Right renal cortex interstitium (tissue), 3 donors: ENCODE measurements at places on chromosomes 2 and 18. TPM values are rescaled to one million over a fixed set of nuclear protein-coding genes. Genes with fewer than 3 reads are reported as not detected.

DNA sequence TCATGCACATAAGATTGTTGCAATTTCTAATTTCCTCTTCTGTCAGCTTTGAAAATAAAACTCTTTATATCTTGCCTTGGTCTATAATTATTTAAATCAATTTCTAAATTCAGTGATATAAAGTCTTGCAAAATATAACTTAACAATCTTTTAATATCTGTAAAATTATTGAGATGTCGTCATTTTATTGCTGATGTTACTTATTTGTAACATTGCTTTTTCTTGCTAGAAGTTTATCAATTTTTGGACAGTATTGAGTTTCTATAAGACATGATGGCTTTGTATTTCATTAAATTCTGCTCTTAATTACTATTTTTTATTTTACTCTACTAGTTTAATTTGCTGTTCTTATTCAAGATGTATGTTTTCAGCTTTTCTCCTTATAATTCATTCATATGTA, 1036.5 kb downstream of the TMEM182 start:
- DNase-seq: no peak

GRCh38 chr2:136183097-136183496, 65.1 kb upstream of the CXCR4 start:
- no peak for DNase-seq

GRCh38 chr18:51884039-51884438, 456.0 kb upstream of the DCC start:
- DNase-seq: no peak

GRCh38 chr2:180978903-180979748, 1.3 kb upstream of the UBE2E3 start:
- no peak for DNase-seq

DNA sequence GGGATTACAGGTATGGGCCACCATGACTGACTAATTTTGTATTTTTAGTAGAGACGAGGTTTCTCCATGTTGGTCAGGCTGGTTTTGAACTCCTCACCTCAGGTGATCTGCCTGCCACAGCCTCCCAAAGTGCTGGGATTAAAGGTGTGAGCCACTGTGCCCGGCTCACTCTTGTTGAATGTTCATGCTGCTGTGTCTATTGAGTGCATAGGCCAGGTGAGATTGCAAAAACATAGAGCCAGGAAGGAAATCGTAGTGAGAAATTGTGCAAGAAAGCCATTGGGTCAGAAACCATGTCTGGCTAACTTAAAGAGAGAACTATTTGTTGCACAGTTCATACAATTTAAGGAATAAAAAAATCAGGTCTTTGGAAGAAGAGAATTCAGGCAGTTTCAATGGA, 45.5 kb upstream of the FZD5 start:
- DNase-seq: no peak

DNA sequence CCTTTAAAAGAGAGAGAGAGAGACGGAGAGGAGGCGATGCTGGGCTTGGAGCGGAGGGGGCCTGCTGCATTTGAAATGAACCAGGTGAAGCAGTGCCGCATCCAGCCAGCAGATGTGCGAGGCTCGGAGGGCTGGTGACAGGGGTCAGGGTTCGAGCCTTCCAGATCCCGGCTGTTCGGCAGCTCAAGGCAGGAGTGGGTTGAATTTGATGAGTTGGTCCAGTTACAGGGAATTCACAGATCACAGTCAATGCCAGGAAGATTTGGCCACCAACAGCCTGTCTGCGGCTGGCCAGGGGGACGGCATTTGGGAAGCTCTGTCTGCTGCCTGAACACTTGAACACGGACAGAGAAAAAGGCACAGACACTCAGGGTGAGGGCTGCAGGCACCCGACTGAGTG, 48.6 kb downstream of the PTGR3 start:
- no peak for DNase-seq

- DNase-seq: no peak
These were observed 48.1 kb upstream of the RPL31 start for GRCh38 chr2:100954044-100954420.

GRCh38 chr18:33761363-33761762, 183.3 kb downstream of the ASXL3 start:
- DNase-seq: no peak

DNA sequence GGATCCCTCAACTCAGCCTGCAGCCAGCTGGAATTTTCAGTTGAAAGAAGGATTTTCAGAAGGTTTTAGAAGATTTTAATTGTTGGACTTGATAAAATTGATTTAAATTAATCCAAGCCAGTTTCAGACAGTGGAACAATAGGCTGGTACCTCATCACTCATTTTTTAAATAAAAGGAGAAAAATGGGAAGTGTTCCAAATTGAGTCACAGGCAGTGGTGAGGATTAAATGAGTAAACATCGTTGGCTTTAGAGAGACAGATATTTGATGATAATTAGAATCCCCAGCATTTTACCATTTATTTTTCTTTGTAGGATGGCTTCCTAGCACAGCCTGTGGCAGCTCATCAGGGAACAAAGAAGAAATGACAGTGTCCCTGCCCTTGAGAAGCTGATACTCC, 7.4 kb downstream of the CXCR4 start:
- DNase-seq: no peak

DNA sequence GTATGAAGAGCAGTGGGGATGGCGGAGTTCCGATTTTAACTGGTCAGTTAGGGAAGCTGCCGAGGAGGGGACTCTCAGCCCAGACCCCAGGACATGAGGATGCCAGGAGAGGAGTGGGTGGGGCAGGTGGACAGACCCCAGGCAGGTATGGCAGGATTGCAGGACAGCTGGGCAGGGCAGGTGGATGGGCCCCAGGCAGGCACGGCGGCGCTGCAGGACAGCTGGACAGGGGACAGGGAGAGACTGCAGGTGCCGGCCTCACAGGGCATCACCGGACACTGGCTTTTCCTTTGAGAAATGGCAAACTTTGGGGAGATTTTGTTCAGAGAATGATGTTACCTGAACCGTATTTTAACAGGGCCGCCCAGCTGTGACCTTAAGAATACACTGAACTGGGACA, 127.7 kb downstream of the SNTG2 start:
- DNase-seq: no peak

- DNase-seq: no peak
These were observed 396.8 kb upstream of the CELF4 start for GRCh38 chr18:37962316-37962966.

DNA sequence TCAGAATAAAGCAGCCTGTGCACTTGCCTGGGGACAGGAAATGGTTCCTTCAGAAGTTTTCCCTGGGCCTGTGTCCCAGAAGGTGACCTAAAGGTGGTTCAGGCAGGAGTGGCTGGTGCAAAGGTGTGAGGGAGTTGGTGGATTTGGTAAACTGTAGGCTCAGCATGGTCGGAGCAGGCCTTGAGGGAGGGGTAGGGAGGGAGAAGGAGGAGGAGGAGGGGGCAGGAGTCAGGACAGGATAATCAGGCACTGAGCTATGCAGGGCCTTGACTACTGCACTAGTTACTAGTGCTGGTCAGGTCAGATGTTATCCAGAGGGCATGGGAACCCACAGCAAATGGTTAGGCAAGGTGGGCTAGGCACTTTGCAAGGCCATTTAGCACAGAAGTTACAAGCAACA, 21.3 kb downstream of the LYPD6B start:
- DNase-seq: no peak

DNA sequence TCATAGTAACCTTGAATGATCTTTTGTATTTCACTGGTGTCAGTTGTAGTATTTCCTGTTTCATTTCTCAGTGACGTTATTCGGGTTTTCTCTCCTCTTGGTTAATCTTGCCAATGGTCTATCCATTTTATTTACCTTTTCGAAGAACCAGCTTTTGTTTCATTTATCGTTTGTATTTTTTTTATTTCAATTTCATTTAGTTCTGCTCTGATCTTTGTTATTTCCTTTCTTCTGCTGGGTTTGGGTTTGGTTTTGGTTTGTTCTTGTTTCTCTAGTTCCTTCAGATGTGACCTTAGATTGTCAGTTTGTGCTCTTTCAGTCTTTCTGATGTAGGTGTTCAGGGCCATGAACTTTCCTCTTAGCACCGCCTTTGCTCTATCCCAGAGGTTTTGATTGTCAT, 36.7 kb downstream of the SP140 start:
- DNase-seq: no peak

- no peak for DNase-seq
These were observed 345.1 kb downstream of the DYSF start for GRCh38 chr2:71798266-71799012.

- DNase-seq: no peak
These were observed 3.6 kb downstream of the EIF5B start for GRCh38 chr2:99340669-99341236.

GRCh38 chr2:194842871-194843270, 814.2 kb upstream of the SLC39A10 start:
- DNase-seq: no peak

DNA sequence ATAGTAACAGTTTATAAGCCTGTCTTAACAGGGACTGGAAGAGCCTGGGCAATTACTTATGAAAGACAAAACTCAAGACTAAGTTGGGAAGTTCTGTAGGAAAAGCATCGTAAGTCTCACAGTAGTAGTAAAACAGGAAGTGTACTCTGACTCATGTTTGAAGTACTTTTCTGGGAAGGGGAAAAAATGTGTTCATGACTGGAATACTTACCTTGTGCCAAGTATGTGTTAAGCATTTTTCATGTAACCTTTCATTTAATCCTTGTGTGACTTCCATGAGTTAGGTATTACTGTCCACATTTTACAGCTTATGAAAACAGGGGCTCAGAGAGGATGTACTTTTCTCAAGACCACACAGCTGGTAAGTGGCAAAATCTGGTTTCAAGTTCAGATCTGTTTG, 13.7 kb upstream of the SKOR2 start:
- DNase-seq: no peak

DNA sequence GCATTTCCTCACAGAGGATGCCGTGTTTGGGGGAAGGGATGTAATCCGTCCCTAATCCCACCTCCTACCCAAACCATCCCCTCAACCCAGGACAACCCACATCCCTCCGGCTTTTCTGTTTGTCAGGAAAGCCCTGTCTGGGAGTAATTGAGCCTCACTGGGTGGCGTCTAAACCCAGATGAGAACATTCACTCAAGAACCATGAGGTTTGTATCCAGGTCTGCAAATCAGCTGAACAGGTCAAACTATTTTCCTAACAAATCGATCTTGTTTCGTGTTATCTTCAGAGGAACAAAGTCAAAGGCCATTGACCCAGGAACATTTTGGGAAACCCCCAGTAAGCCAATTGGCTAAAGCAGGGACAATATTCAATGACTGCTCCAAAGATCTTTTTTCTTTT, 25.7 kb downstream of the CYP27C1 start:
- no peak for DNase-seq

- DNase-seq: no peak
These were observed 344.5 kb upstream of the TNP1 start for GRCh38 chr2:217204358-217204757.

DNA sequence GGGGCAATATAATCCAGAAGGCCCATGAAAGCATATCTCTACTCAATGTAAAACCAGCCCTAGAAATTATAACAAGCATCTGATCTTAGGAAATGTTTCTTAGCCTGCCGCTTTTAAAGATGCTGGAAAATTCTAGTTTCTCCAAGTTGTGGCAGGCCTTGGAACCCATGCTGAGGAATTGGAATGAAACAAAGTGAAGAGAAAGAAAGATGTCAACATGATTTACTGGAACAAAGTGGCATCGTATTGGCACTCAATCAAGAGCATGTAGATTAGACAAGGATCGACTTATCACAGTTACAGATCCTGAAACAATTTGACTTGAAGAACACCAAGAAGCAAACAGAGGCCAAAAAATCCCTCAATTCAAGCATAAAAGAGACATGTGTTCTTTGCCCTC, 28.7 kb downstream of the CNTNAP5 start:
- no peak for DNase-seq

DNA sequence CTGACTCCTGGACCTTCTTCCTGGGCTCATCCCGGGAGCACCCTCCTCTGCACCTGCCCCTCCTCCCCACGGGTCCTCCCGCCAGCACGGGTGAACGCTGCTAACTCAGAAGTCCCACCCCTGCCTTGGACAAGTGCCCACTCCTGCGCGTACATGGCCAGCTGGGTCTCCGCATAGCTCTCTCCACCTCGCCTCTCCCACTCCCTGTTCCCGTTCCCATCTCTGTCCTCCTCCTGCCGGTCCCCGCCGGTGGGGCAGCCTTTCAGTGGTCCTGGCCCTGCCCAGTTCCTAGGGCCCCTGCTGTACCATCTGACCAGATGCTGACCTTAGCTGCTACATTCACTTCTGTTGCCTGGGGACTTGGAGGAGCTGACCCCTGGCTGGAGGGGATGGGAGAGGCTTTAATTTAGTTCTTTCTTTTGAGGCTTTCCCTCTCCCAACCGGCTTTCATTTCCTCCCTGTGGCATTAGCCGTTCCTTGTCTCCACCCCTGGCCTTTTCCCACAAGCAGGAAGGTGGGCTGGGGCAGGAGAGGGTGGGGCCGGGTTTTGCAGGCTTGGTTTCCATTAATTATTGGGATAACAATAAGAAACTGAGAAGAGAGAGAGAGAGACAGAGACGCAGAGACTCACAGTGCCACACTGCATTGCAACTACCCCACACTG, 136.1 kb downstream of the SH3BP4 start:
- no peak for DNase-seq

GRCh38 chr18:34494359-34494696, 215.8 kb upstream of the DTNA start:
- no peak for DNase-seq

GRCh38 chr2:141311430-141311829, 819.4 kb downstream of the LRP1B start:
- no peak for DNase-seq

- no peak for DNase-seq
These were observed 540.7 kb upstream of the NETO1 start for GRCh38 chr18:73408469-73408868.

The OBSL1 gene
- polyA plus RNA-seq: 125 TPM

The SH2D6 gene
- polyA plus RNA-seq: 0.83 TPM

The DRC1 gene
- polyA plus RNA-seq: 3.4 TPM

The MLPH gene
- 1.1 TPM for polyA plus RNA-seq

The G6PC2 gene
- polyA plus RNA-seq: 0.10 TPM

The IL36A gene
- polyA plus RNA-seq: not detected

The CFAP65 gene
- polyA plus RNA-seq: 0.34 TPM

The MEIS1 gene
- 122 TPM for polyA plus RNA-seq

The ALLC gene
- polyA plus RNA-seq: not detected

The PAX8 gene
- polyA plus RNA-seq: 241 TPM

The MERTK gene
- 24.5 TPM for polyA plus RNA-seq

The CFAP221 gene
- polyA plus RNA-seq: 25.4 TPM

The PPIL3 gene
- 59.3 TPM for polyA plus RNA-seq

The SPP2 gene
- polyA plus RNA-seq: not detected

The DOCK10 gene
- 10.8 TPM for polyA plus RNA-seq

The DHRS9 gene
- 0.93 TPM for polyA plus RNA-seq

The RNF152 gene
- polyA plus RNA-seq: 7.6 TPM

The TNFRSF11A gene
- 1.6 TPM for polyA plus RNA-seq
